NCI-H2107 (cell line): ENCODE measurements at places on chromosomes 13 and 19.

DNA sequence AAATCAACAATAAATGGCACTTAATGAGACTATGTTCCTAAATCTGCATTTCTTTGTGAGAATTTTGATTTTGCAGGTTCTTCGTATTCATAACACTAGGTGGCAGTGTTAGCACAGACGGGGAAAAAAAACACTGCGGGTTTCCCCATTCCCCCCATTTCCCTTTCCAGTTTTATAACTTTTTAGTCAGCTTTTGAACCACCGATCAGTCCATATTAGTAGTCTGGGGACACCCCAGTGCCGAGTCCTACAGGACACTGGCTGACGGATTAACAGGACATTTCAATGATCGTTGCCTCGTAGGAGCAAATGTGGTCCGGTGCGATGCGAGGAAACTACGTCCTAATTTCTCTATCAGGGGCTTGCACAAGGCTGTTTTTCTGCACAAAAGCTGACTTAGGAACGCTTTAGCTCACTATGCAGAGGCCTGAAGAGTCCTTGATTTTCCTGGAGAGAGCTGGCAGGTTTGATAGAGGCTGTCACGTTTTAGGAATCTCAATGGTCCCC lies 234.3 kb downstream of the LMO7 start:
- DNase-seq = peak; percentile 3

GRCh38 chr19:29324717-29325116 lies 111.8 kb upstream of the UQCRFS1 start:
- no peak for DNase-seq

DNA sequence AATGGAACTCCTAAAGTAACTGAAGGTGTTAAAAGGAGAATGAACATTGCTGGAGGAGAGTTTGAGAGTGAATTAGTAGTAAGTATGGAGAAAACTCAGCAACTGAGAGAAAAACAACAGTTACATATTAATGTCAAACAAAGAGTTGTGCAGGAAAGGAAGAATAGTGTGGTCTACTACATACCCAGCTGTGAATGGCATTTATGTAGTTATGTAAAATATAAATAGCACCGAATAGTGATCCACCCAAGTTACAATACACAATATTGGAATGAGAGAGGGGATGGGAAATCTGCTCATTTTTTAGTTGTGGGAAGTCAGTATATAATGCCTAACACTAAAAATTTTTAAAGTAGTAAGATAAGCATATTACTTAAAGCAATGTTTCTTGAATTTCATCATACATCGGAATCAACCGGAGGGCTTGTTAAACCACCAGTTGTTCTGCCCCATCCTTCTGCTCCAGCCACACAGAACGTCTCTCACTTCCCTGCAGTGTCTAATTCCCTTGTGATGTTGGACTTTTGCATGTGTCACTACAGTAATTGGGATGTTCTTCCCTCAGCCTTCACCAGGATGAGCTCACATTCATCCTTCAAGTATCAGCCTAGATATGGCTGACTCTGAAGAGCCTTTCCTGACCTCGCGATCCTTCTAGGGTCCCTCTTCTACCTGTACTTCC lies 11.5 kb downstream of the CCDC70 start:
- no peak for DNase-seq

DNA sequence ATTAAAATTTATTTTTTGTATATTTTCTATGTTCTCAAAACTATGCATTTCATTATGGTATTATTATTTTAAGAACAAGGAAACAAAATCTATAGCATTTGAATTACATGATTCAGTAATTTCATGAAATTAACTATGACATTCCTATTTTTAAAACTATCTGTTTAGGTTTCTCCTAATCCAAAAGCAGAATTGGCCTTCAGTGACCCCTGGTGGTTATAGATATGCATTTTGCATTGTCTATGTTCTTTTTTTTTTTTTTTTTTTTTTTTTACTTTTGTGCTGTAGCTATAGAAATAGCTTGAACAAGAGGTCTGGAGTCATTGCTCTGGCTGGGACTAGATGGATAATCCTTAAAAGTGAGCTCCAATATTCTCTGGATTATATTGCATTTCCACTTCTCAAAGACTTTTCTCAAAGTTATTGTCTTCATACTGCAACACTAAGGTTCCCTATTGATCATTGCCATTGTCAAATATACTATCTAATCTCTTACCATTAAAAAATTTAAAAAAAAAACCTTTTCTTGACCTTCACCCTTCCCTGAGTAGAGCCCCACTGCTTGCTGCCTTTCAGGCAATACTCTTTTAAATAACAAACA lies 15.9 kb upstream of the DNAJC3 start:
- DNase-seq = no peak

- DNase-seq = no peak
Observed at GRCh38 chr13:20699715-20700114, 3.8 kb upstream of the IL17D start.

- DNase-seq = no peak
Observed at GRCh38 chr13:110149036-110149435, 157.9 kb downstream of the COL4A1 start.

DNA sequence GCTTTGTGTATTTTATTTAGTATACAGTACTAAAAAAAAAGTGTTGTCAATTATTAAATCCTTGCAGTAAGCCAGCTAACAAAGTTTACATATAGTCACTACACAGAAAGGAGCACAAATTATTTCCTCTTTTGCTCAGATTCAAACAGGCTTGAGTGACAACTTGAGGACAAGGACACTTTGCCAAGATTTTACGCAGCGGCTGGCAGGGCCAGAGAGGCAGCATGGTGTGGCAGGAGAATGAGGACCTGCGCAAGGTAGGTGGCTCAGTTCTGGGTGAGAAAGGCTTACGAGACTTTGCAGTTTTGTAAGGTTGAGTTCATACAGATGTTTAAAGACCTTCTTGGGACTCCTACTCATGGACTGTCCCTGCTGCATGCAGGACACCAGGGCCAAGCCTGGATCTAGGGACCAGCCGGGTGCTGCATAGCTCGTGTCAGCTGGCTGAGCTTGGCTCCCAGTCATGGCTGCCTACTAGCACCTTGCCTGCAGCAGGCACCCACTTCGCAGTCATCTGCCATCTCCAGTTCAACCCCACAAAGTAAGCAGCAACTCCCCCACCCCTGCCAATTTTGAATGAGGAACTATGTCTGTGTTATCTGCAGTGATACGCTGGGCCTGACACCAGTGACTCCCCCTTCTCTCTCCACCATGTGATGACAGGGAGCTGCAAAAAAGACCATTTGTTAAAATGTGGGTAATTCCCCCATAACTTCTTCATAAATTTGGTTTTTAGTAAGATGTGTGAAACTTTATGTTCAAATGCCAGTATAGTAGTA lies 3.7 kb upstream of the TUBA3C start:
- no peak for DNase-seq

- DNase-seq = no peak
Observed at GRCh38 chr19:19094513-19094912, 30.7 kb downstream of the SLC25A42 start.

DNA sequence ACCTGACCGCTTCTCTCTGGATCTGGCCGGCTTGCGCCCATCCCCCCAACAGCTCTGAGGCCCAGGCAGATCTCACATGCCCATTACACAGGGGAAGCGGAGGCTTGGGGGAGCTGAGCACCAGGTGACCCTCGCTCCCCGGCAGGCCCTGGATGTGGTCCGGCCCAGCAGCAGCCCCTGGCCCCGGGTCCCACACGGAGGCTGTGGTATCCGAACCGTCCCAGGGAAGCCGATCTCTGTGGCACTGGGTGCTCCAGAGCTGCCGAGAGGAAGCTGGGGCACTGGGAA lies 27.7 kb downstream of the SBNO2 start:
- no peak for DNase-seq

DNA sequence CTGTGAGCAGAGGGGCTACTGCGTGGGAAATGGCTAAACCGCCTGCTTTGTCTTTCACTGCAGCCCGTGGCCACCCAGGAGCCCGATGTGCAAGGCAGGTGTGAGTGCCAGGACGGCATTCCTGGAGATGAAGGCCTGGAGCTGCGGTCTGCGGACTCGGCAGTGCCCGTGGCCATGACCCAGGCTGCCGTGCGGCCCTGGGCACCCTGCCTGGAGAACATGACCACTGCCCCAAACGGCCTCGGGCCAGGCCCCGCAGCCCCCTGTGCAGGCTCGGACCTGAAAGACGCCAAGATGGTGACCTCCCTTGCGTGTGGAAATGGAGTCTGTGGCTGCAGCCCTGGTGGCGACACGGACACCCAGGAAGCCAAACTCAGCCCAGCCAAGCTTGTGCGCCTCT lies 62.2 kb downstream of the SPATA13 start:
- DNase-seq = no peak

- DNase-seq = no peak
Observed at GRCh38 chr19:10510301-10510802, 6.9 kb downstream of the S1PR5 start.

GRCh38 chr13:109744512-109745051 lies 41.8 kb downstream of the IRS2 start:
- DNase-seq = no peak
